ENCODE measurements at places on chromosomes 5 and 9. TPM values are rescaled to one million over a fixed set of nuclear protein-coding genes. Genes with fewer than 3 reads are reported as not detected.
A peak's percentile ranks its signal among the peaks of the same experiment; 100 is the strongest.

GRCh38 chr9:84471816-84472215 is 131.3 kb upstream of the SLC28A3 start:
- DNase-seq: no peak

Gene PCDHA5
- total RNA-seq: 3.0 TPM

DNA sequence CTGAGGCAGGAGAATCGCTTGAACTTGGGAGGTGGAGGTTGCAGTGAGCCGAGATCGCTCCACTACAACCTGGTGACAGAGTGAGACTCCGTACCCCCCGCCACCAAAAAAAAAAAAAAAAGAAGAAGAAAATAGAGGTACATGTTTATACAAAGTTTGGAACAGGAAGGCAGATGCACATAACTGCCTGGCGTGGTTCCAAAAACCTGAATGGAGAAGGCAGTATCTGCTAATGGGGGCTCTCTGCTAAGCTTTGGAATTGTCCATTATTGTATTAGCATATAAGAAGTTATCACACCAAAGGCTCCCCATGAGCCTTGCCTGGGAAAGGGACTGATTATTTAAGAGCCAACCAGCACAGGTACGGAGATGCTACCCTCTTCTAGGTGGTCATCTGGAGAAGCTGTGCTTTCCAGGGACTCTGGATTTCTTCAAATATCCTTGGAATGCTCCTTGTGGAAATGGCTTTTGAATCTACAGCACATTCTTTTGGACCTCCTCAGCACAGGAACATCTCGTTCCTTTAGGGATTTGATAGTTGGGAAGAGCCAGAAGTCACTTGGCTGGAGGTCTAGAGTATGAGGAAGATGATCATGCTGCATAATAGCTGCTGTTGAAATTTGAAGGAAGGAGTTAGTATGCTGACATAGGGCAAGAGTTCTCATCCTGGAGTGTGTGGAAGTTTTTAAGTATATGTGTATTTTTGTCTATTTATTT is 42.5 kb upstream of the ABCA1 start:
- no peak for DNase-seq

DNA sequence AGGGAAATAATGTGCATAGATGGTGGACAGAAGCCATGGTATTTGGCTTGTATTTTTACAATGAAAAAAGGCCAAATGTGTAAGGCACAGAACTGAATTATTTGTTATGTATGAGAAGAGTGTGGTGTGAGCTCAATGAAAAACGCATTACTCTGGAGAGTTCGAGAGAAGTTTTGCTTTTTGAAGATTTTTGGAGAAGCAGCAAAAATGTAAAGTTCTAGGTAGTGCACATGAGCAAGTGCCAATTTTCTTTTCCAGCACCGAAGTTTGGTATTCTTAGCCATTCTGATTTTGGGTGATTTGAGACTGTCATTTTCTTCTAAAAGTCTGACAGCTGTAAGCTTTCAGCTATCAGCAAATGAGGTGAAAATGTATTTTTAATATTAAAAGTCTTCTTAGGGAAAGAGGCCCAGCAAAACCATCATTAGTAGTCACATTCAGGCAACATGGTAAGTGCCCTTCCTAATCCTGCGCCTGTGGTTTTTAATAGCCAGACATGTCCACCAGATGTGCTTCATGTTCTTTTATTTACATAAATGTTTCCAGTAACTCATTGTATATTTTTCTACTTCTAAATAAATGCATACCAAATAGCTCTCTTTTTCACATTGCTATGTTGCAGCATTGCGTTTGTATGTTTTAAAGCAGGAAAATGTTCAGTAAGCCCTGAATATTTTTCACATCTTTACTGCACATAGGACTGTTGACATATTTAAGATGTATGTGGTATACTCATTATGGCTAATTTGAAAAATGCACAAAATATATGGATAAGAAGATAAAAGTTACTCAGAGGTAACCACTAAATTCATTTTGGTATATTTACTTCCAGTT is 50.4 kb downstream of the RASGRF2 start:
- DNase-seq: no peak

Gene LRRC26
- total RNA-seq: 0.30 TPM

DNA sequence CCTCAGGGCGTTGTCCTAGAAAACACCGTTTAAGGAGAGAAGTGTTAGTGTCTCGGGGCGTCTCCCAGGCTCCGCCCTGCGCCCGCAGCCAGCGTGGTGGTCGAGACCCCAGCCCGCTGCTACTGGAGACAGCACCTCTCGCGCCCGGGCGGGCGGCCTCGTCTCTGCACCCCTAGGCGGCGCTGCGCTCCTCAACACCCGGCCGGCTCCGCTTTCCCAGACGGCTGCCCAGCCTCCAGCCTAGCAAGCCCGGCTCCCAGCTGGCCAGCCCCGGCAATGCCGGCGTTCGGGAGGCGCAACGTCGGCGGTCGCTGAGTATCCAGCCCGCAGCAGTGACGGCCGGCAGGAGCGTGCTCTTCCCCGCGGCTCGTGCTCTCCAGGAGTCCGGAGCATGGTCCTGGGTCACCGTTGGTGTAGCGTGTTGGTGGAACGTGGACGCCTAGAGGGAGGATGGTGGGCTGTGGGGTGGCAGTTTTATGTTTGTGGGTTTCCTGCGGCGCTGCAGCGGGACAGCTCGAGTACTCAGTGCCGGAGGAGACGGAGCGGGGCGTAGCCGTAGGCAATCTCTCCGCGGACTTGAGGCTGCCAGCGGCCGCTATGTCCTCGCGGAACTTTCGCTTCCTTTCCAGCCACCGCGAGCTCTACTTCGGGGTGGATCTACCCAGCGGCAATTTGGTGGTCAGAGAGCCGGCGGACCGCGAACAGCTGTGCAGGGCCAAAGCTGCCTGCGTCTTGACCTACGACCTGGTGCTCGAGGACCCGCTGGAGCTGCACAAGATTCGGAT is 536 bp downstream of the PCDHAC1 start:
- DNase-seq: peak; percentile 62

GRCh38 chr5:10912435-10912834 is 151.4 kb upstream of the DAP start:
- no peak for DNase-seq

Gene STC2
- 2.2 TPM for total RNA-seq

DNA sequence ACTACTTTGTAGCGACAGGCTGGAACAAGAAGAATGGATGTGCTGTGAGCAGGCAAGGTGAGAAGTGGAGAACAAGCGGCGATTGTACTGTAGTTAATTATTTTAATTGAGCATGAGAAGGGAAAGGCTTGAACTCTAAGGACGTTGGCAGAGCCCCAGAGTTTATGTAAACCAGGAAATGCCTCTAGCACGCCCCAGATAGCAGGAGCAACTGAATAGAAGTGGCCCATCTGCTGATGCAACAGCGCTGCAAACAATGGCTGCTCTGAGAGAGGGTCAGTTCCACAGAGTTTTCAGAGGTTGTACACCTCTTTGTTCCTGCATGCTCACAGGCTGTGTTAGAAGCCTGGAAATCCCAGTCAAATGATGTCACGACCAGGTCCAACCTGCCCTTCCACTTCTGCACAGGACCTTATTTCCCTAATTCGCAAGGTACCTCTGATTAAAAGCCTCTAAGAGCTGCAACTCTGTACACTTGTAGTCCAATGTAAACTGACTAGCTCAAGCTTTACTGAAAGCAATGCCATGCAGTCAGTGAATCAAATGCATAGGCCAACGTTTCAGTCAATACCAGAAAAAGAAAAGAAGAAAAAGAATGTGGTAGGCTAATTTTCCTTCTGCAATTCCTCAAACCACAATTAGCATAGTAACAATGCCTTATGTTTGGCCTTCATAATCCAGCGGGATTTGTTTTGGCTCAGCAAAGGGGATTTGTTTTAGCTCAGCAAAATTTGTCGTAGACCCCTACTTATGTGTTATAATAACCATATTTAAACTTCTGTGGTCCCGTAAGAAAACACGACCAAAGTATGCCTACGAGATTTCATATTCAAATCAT is 119.6 kb upstream of the RETREG1 start:
- DNase-seq: no peak

- DNase-seq: peak; percentile 19
Measured at GRCh38 chr9:4640027-4640426, 22.1 kb upstream of the PLPP6 start.

Gene PCDHB11
- 7.6 TPM for total RNA-seq

GRCh38 chr5:168318240-168318639 is 26.8 kb downstream of the WWC1 start:
- DNase-seq: no peak

DNA sequence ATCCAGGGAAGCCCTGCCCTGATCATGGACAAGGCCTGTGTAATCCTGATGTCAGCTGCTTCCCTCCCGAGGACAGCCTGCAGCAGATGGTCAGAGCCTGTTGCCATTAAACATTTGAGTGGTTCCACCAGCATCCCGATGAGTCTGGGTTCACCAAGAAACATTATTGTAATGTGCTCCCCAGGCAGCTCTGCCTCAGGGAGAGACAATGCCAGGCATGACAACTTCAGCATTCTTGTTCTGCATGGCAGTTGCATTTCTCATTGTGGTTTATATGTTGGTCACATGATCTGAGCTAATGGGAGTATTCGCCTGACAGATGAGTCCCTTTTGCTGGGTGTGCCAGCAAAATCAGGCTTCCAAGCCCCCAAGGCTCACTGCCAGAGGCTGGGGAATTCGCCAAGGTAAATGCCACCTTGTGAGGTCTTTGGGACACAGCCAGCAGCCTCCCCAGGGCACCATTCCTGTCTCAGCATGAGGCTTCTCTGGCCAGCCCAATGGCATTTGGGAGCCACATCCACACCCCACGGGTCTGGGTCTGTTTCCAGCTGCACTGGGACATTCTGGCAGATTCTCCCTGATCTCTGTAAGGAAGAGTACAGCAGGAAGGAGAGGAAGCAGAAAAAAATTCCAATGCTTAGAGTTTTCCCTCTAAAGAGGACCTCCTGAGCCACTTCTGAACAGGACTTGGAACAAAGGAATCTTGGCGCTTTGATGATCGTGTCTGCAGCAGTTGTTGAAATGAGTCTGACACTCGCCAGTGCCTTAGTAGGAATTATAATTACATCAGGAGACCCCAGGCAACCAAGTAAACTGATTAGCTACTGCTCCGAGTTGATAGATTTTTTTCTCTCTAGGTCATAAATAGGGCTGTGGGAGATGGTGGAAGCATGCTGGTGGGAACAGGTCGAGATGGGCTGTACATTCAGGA is 18.7 kb downstream of the KCNIP1 start:
- peak; percentile 83 for DNase-seq

DNA sequence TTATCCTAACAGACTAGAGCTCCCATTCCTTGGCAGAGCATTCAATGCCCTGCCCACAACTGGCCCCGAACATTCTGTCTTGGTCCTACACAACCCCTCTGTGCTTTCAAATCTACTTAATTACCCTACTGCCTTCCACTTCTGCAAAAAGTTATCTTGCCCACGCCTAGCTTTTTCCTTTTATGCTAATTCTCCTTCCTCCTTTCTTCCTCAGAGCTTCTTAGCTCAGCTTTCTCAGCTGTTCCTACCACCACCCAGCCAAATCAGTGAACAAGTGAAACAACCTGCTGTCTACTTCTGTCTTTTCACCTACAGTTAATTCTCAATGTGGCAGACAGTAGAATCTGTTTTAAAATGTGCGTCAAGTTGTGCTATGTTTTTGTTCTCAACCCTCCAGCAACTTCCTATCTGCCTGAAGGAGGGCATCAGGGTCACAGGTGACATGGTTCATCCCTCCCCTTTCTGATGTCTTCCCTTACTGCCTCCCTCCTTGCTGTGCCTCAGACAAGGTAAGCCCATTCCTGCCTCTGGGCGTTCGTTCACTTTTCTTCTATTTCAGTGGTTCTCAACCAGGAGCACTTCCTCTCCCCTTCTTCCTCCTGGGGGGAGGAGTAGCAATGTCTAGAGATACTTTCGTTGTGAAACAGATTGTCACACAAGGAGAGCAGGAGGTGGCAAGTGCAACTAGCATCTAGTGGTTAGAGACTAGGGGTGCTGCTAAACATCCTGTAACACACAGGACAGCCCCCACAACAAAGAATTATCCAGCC is 1.3 kb upstream of the REEP5 start:
- DNase-seq: no peak

DNA sequence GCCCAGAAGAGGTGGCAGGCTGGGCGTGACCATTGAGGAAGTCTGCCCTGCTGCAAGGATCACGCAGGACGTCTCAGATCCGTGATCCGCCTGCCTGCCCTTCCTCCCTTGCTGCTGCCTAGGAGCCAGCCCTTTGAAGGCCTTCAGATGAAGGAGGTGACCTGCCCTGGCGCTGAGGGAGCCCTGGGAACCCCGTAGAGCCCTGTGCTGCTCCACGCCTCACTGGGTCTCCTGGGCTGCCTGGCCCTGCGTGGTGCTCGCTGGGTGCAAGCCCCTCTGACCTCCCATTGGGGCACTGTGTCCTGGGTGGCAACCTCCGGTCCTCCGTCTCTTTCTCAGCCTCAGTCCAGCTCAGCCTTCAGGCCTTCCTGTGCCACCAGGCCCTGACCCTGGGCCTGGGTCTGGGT is 295.3 kb upstream of the IRX4 start:
- DNase-seq: no peak

- DNase-seq: no peak
Measured at GRCh38 chr5:149264439-149265067, 7.1 kb upstream of the AFAP1L1 start.

- DNase-seq: no peak
Measured at GRCh38 chr5:142239394-142240159, 85.2 kb downstream of the SPRY4 start.

Gene KCNN2
- 7.3 TPM for total RNA-seq

- no peak for DNase-seq
Measured at GRCh38 chr9:136199391-136200288, 5.3 kb downstream of the LHX3 start.

Gene ITGA1
- 22.1 TPM for total RNA-seq

- no peak for DNase-seq
Measured at GRCh38 chr9:18447131-18447530, 26.8 kb upstream of the ADAMTSL1 start.

Gene TLX3
- 2.0 TPM for total RNA-seq

GRCh38 chr9:121944711-121945191 is 148.4 kb downstream of the TTLL11 start:
- DNase-seq: no peak

- no peak for DNase-seq
Measured at GRCh38 chr9:70865471-70865870, 255.9 kb downstream of the TRPM3 start.

DNA sequence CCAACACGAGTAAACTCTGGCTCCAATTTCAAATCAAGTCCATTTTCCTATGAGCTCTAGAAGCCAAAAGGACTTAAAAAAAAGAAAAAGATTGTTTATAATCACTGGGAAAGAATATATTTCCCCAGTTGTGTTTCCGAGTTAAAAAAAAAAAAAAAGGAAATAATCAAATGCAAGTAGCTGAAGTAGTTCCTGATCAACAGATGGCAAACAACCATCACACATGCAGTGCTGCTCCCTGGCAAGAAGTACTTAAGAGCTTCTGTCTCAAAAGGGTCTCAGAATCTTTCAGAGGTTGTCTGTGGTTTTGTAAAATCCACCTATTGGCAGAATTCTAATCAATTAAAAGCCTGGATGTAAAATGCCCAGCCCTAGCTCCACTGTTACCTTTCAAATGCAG is 387.9 kb downstream of the RAB3C start:
- DNase-seq: no peak

- no peak for DNase-seq
Measured at GRCh38 chr5:35061211-35061770, 13.5 kb upstream of the AGXT2 start.

- DNase-seq: peak; percentile 32
Measured at GRCh38 chr5:156913719-156914370, 49.2 kb downstream of the TIMD4 start.

- DNase-seq: peak; percentile 40
Measured at GRCh38 chr9:37415011-37415719, 7.3 kb upstream of the GRHPR start.

GRCh38 chr5:148897842-148898241 is 71.4 kb downstream of the ADRB2 start:
- DNase-seq: no peak

Data from spinal cord (tissue), 10 donors.